ENCODE measurements at places on chromosomes 13 and 19.

GRCh38 chr19:19053508-19054314, 10.1 kb upstream of the SLC25A42 start:
- DNase-seq = peak; percentile 83

DNA sequence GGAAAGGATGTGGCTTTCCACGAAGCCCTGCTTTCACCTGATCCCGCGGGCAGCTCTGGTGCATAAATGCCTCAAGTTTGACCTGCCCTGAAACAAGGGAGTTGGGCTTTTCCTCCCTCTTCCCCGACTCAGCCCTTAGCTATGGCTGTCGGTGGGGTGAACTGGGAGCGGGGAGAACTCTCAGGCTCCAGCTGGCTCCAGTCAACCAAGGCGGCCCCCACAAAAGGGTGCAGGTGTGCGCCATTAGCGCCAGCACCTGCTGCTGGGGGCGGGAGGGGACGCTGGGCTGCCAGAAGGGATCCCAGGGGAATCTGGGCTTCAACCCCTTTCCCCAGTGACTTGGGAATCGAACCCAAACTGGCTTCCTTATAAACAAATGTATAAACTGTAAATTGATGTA, 7.1 kb upstream of the DHRS12 start:
- no peak for DNase-seq

DNA sequence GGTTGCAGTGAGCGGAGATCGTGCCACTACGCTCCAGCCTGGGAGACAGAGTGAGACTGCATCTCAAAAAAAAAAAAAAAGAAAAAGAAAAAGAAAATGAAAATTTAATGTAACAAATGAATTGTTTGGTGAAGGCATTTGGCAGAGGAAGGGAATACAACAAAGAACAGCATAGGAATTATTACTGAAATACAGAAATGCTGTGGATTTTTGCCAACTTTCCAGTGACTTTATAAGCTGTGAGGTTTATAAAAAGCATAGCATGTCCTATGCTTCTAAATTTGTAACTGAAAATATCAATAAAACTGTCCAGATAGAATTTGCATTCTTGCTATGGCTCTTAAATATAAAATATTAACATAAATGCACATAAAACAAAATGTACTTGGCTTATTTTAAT, 112.9 kb upstream of the IRS2 start:
- no peak for DNase-seq

DNA sequence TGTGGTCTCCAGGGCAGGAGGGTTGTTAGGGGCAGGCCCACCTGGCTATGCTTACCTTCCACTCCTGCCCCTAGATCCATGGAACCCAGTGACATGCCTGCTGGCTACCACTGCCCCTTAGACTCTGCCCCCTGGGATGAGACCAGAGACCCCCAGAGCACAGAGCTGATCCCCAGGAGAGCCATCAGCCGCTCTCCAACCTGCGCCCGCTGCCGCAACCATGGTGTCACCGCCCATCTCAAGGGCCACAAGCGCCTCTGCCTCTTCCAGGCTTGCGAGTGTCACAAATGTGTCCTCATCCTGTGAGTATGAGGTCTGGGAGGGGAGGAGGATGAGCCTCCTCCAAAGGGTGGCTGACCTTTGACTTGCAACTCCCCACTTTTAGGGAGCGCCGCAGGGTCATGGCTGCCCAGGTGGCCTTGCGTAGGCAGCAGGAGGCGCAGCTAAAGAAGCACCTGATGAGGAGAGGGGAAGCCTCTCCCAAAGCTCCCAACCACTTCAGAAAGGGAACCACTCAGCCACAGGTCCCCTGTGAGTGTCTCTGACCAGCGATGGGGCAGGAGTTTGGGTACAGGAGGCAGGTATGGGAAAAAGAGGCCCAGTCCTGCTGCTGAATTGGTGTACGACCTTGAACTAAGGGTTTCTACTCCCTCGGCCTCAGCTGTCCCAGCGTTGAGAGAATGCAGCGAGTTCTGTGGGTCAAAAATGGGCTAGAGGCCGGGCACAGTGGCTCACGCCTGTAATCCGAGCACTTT, 2.7 kb downstream of the DMRTC2 start:
- DNase-seq = no peak

GRCh38 chr19:42246922-42247639, 4.7 kb upstream of the GSK3A start:
- DNase-seq = no peak

- no peak for DNase-seq
Observed at GRCh38 chr13:100517728-100518127, 70.9 kb downstream of the GGACT start.

GRCh38 chr13:113116206-113116800, 6.3 kb upstream of the F10 start:
- no peak for DNase-seq

- peak; percentile 26 for DNase-seq
Observed at GRCh38 chr13:24997367-24997967, 98.5 kb upstream of the PABPC3 start.

GRCh38 chr19:6232601-6233055, 47.1 kb downstream of the MLLT1 start:
- DNase-seq = no peak

DNA sequence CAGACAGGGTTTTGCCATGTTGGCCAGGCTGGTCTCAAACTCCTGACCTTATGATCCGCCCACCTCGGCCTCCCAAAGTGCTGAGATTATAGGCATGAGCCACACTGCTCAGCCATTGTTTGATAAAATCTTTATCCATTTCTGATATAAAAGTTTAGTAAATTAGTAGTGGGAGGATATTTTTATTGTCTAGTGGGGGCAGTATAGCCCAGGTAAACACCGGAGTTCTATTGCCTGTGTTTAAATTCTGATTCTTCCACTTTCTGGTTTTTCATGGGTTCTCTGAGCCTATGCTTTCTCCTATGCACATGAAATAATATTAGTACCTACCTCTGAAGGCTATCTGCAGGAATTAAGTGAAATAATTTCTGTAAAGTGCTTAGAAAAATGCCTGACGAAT, 20.1 kb upstream of the ARHGEF18 start:
- no peak for DNase-seq

Measured in CD4-positive, alpha-beta T cell treated with Interleukin-17A for 4 hours (primary cell).